NCI-H2171 treated with DMSO at 0.1 percent for 48 hours (cell line): ENCODE measurements at places on chromosomes 2 and 18.

- no peak for DNase-seq
These were observed 125.3 kb downstream of the TWIST2 start for GRCh38 chr2:238973038-238973739.

- DNase-seq = no peak
These were observed 199.2 kb upstream of the TNP1 start for GRCh38 chr2:217058791-217059755.

DNA sequence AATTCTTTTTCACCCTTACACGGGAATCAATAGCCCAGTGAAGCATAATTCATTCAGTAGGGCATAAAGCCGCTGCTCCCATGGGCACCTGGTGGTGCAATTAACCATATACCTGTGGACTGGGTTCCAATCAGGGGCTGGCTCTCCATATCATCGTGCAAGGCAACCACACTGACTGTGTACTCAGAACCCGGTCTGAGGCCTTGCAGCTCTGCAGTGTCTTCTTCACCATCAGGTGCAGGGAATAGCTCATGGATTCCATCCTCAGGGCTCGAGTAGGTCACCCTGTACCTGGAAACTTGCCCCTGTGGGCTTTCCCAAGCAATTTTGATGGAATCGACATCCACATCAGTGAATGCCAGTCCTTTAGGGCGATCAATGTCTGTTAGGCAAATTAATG lies 55.2 kb downstream of the FN1 start:
- DNase-seq = no peak

GRCh38 chr18:2406544-2406943 lies 164.8 kb downstream of the METTL4 start:
- no peak for DNase-seq

- DNase-seq = no peak
These were observed 177.6 kb upstream of the HDAC4 start for GRCh38 chr2:239578381-239578780.

DNA sequence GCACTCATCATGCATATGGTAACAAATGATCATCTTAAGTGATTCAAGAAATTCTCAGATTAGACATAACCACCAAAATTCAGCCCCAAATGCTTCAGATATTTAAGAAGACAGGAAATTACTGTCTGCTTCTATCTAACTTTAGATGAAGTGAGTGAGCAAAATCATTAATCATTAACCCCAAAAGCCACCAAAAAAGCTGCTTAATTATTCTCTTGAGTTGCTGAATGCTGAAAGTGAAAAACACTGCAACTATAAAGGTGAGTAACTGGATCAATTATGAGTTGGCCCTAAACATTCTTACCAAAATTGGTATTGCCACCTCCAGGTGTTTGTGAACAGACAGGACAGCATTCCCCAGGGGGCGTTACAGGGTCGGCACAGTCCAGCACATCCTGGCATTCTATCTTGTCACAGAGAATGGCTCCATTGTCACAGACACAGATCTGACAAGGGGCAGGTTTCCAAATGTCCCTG lies 69.6 kb downstream of the COL5A2 start:
- no peak for DNase-seq

DNA sequence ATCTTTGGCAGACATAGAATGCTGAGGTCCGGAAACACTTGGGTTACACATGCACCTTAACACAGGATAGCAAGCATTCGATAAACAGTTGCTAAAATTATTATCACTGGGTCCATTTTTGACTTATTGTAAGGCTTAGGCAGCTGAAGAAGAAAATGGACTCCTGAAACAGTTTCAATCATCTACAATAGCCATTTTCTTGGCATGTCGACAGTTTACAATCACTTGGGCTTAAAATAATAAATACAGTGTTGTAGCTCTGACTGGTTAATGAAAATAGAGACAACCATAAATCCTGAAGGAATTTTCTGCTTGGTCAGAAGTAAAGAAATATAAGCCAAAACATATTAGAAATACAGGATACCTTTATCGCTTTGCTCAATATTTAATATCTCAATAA lies 169.2 kb downstream of the XIRP2 start:
- no peak for DNase-seq

GRCh38 chr2:13113002-13113401 lies 396.3 kb downstream of the TRIB2 start:
- DNase-seq = no peak

DNA sequence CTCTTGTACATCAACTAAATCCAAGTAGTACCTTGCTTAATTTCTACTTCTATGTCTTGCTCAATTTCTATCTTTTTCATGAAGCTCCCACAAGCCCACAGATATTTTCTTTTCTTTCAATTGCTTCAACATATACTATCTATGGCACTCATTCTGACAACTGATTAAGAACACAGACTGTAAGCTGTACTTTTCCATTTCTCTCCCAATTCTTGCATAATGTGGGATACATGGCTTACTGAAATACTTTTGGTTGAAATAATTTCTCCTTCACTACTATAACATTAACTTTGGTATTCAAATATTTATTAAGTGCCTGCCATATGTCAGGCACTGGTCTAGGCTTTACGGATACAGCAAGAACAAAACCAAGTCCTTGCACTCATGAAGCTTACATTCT lies 84.8 kb downstream of the GORASP2 start:
- no peak for DNase-seq

- DNase-seq = peak; percentile 40
These were observed 77.2 kb upstream of the NFU1 start for GRCh38 chr2:69514406-69514805.

DNA sequence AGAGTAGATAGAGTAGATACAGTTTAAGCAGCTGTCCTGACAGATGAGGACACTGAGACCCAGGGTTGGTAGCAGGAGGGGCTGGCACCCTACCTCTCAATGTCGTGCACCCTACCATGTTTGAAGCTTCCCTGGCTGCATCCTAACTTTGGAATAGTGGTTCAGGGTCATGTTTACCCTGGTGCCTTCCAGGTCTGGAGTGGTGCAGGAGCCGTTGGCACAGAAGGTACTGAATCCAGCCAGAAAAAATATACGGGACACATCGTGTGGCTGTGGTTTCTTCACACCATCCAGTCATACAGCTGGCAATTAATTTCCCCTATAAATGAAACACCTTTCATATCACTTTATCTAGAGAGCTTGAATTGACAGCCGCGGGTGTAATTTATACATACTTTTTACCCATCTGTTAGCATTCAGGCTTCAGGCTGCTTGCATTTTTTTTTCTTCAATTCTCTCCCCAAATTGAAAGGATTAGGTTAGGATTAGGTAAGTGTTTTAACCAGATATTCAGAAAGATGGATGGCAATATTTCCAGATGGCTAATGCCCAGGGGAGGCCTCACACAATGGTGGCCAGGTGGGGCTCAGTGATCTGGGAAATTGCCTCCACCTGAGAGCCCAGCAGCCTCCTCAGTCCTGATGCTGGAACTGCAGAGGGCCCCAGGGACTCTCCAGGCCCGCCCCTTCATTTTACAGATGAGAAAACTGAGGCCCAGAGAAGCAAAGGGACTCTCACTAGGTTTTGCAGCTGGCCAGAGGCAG lies 127.0 kb downstream of the CELF4 start:
- DNase-seq = peak; percentile 99

- DNase-seq = no peak
These were observed 74.4 kb upstream of the MAP4K4 start for GRCh38 chr2:101623031-101623521.

DNA sequence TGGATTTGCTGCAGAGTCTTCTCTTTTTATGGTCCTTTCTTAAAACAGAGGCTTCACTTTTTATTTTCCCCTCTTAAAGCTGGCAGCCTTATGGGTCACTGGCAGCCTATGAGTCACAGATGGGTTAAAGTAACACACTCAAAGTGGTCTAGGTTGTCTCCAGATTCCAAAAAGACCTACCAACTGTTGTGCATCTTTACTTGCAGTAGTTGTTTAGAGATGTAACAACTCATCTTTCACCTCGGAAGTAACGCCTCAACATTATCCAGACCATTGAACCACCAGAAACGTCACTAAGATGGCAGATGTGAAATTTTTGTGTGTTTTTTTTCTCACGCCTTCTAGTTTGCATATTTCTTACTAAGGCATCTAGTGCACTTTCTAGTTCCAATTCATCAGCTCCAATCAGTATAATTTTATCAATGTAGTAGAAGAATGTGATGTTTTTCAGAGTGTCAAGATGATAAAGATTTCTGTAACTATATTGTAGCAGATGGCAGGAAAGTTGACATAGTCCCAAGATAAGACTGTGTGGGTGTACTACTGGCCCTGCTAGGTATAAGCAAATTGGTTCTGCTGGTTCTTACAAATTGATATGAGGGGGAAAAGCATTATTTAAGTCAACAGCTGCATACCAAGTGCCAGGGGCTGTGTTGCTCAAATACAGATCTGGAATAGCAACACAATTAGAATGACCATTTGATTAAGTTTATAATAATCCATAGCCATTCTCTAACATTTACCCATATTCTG lies 9.6 kb upstream of the SEC11C start:
- no peak for DNase-seq

DNA sequence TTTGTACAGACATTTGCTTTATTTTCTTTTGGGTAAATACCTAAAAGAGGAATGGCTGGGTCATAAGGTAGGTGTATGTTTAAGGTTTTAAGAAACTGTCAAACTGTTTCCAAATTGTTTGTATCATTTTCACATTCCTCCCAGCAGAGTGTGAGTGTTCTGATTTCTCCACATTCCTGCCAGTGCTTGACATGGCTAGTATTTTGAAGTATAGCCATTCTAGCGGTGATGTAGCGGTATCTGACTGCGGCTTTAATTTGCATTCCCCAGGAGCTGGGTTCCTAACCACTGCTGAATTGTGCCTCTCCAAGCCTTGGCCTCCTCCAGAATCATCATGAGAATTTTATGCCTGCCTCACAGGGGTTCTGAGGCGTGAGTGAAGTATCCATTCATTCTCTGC lies 61.8 kb upstream of the ARL4C start:
- no peak for DNase-seq

DNA sequence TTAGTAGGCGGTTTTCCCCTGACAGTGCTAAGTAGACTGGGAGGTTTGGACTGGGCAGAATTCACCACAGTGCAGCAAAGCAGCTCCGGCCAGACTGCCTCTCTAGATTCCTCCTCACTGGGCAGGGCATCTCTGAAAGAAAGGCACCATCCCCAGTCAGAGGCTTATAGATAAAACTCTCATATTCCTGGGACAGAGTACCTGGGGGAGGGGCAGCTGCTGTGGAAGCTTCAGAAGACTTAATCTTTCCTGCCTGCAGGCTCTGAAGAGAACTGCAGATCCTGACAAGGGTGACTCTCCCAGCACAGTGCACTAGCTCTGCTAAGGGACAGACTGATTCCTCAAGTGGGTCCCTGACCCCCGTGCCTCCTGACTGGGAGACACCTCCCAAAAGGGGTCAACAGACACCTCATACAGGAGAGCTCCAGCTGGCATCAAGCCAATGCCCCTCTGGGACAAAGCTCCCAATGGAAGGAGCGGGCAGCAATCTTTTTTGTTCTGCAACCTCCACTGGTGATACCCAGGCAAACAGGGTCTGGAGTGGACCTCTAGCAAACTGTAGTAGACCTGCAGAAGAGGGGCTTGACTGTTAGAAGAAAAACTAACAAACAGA lies 266.8 kb upstream of the CRIM1 start:
- no peak for DNase-seq

DNA sequence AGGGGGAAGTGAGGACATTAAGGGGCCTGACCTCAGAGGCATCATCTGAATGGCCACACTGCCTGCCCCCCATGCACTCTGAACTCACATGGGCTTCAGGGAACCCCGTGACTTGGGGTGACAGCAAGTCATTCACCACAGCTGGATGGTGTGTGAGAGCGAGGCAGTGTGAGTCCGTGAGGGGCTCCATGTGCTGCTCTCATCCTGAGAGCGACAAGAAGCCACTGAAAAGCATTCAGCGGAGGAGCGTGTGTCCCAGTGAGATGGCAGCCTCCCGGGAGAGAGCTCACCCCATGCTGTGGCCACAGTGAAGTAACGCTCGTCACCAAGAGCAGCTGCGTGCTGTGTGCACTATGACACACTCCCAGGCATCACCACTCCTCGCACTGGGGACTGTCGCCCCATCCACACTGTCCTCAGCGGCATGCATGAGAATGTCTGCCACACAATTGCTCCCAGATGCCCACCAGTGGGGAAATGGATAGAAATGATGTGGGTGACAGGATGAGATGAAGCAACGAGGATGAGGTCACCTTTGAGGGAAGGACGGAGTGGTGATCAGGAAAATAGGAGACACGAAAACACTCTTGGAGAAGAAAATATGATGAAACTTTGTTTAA lies 213.0 kb upstream of the RAB6C start:
- no peak for DNase-seq

- DNase-seq = no peak
These were observed 26.0 kb downstream of the ATOH8 start for GRCh38 chr2:85779641-85780315.

DNA sequence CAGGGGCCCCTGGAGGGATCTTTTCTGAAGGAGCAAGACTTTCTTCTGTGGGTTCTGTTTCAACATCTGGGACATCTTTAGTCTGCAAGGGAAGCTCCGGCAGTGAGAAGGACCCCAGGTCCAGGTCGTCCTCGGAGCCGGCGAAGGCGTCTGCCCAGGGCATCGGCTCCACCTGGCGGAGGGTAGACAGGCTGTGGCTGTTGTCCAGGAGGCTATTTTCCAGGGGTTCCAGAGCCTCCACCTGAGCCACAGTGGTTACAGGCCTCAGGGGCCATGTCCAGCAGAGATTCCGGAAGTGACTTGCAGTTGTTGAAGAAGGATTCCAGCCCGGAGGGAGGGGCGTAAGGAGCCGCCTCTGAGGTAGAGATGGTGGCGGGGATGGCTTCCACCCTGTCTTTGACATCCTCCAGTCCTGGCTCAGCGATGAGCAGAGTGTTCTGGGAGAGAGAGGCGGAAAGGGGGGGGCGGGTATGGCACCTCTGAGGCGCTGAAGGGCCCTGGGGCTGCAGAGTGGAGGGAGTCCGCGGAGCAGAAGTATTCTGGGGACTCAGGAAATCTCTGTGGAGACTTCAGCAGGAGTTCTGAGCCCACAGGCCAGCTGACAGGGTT lies 891.3 kb upstream of the LRRTM1 start:
- no peak for DNase-seq

DNA sequence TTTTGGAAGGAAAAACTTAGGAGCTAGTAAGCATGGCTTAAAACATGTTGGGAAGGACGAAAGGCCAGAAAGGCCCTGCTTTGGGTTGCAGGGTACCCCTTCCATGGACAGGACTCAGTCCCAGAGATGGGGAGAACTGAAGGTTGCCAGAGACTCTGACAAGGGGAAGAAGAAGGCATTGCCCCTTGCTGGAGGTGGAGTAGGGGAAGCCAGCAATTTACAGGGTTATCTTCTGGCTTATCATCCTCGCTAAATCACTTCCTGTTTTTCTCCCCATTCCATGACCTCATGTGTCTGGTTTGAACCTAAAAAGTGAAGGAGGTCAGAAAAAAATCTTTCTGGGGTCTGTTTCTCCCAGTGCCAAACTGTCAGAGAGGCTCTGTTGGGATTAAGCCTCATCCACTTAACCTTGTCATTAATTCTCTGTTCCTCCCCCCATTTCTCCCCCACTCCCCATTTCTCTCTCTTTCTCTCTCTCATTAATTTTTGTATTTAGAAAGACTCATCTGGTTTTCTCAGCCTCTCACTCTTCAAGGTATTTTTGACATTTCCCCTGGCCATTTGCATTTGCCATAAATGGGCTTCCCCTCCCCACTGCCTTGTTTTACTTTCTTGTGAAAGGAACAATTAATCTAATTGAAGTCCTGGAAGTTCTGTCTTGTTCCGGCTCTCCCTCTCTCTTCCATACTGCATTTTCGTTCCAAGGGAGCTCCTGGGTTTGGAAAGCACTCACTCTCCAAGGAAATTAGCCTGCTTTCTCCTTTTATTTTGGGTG lies 17.4 kb downstream of the NRP2 start:
- no peak for DNase-seq
